Type B pancreatic cell (in vitro differentiated cells): ENCODE measurements at places on chromosomes 2 and 18. TPM values are rescaled to one million over a fixed set of nuclear protein-coding genes. Genes with fewer than 3 reads are reported as not detected.

DNA sequence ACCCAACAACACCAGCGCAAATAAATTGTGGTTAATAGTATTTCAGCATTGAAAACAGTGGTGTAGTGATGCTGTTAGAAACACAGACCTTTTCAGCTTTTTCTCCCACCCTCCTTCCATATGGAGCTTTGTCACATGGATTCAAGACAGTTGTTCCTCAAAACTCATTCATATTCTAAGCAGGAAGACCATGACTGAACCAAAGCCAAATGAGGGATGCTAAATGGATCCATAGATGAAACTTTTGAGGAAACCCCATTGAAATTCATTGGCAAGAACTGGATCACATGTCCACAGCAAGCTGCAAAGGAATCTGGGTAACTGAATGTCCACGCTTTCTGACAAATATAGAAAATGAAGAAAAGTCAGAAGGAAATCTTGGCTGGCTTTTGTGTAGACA is 615.1 kb upstream of the NETO1 start:
- no peak for DNase-seq

DNA sequence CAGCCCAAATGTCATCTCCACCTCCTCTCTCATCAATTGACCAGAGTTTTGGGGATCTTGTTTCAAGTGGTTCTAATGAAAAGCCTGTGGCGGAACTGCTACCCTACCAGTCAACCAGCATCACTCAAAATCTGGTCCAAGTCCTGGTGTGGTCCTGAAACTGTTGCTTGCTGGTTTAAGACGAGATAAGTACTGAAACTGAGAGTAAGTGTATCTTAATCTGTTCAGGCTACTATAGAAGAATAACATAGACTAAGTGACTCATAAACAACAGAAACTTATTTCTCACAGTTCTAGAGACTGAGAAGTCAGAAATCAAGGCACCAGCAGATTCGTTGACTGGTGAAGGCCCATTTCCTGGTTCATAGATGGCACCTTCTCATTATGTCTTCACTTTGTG is 879 bp upstream of the GALNT5 start:
- no peak for DNase-seq

- no peak for DNase-seq
Measured at GRCh38 chr2:9168821-9169221, 37.8 kb upstream of the ASAP2 start.

GRCh38 chr2:176135035-176135440 is 5.5 kb downstream of the HOXD8 start:
- DNase-seq, result no peak

DNA sequence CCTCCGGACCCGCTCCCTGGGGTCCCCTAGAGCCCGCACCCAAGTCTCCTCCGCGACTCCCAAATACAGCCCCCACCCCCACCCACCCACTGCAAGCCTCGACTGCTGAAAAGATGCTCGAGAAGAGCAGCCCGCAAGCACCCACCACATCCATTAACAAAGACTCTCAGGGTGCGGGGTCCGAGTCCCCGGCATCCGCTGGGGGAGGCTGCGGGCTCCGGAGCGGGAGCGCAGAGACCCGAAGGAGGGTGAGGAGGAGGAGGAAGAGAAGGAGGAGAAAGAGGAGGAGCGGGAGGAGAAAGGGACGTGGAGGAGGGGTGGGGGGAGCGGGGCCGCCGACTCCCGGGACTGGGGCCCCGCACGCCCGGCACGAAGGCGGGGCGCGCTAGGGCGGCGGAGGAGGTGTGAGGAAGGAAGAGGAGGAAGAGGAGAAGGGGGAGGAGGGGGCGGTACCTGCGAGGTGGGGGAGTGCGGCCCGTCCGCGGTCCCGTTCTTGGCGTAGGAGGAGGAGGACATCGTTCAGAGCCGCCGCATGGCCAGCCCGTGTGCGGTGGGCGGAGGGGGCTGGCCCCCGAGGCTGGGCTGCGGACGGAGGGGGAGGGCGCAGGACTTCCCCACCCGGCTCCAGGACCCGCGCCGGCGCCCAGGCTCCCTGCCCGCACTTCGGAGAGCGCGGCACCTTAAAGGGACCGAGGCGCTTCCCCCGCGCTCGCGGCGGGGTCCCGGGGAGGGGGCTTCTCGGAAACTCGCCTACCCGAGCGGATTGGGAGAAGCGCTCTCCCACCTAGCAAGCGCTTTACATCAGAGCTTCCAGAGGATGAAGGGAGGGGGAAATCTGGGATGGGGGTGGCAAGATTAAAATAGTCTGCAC is at the start of gene CACNB4:
CACNB4 (minus strand) TSS at position 549 of the 871 bp plus-strand sequence.
- no peak for DNase-seq

DNA sequence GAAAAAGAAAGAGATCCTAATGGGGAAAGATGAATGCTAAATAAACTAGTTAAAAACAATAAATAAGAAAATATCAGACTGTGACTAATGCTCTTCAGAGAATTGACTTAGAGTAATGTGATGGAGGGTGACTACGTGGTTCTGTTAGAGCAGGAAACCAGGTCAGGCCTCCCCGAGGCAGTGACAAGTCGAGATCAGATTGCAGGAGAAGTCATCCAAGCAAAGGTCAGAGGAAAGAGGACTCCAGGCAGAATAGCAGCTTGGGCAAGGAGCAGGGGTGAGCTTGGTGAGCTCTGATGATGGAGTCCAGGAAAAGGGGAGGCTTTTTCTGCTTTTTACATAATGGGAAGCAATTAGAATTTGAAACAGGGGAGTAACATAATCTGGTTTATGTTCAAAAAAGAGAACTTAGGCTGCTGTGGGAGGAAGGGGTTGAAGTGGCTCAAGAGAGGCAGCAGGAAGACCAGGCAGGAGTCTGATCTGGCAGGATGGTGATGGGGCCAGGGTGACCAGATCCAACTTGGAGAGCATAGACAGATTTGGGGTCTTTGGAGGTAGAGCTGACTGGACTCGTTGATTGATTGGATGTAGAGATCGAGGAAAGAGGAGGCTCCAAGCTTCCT is 27.3 kb upstream of the ITGB6 start:
- DNase-seq, result no peak

DNA sequence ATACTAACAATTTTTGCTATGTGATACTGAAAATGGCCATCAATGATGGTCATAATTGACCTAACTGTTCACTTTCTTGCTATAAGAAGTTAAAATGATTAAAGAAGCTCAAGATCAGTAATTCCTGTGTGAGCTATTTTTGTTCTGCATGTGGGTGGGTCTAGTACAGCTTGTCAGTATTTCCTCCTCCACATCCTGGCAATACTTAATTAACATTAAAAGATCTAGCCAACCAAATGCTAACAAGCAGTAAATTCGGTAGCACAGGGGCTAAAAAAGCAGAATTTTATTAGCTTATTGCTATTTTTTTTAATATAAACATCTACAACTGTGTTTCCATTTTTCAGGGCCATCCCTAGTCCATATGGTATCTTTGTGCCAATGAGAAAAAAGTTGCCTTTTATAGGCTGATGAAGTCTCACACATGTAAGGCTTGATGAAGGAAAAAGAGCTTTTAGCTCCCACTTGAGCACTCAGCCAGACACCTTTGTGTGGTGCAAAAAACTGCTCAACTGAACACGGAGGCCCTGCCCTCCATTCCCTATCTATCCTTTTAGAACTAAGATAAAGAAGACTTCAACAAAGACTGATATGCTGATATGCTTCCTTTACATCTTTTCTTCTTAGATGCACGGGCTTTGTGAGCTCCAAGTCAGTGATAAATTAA is 4.9 kb upstream of the PNO1 start:
- DNase-seq, result no peak

GRCh38 chr2:27050996-27051901 is at the start of gene AGBL5:
Gene AGBL5, plus strand, starts transcription at chr2:27051668. Its CDS starts 1,291 bp downstream, at chr2:27052959.
- peak; percentile 96 for DNase-seq

DNA sequence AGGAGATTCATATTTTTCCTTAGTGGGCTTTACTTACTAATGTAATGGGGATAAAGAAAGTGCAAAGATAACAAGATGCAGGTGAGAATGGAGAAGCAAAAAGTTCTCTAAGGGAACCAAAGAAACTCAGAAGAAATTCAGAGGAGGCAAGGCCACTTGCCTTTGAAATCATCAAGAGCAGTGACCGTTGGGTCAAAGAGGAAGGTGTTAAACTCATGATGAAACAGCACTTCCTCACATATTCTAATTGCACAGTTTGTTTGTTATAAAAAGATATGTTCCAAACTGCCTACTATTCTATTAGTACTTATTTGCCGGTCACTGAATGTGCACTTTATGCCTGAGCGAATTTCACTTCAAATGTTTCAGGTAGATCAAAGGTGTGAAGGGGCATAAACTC is 975.1 kb downstream of the BCL11A start:
- no peak for DNase-seq

GRCh38 chr2:109432421-109432820 is 181.3 kb downstream of the SEPTIN10 start:
- no peak for DNase-seq

DNA sequence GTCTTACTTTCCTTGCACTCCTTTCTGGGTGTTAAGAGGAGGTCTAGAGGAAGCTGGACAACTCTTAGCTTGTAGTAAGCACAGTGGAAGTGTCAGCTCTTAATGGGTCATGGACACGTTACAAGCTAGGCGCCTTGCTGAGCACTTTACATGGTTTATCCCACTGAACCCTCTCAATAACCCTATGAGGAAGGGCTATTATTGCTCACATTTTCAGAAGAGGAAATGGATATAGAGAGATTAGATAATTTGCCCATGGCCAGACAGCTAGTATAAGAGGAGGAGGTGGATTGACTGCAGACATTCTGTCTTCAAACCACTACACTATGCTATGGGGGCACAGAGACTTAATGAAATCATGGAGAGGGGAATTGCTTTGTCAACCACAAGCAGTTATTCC is 8.3 kb upstream of the IL1RN start:
- DNase-seq, result no peak

DNA sequence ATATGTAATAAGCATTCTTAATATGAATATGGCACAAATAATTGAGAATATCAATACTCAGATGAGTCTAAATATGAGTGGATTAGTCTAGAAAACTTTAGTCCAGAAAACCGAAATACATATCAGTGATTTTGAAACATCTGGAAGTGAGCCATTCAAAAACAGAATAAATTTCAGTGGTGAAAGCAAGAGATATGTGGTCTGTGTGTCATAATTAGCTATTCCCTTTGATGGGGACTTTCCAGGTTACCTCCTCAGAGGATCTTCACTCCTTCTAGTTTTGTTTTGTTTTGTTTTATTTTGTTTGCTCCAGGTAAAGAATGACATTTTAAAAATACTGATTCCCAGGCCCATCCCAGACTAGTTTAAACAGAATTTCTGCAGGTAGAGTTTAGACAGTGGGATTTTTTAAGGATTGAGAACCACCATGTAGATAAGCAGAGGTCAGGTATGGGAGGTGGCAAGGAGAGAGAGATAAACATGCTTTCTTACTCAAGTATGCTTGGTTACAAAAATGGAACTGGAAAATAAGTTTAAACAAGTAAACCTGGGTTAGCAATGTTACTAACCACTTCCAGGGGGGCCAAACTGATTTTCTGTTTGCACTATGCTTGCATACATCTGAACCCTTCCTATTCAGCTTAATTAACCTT is 70.7 kb downstream of the NABP1 start:
- no peak for DNase-seq

DQX1 gene
- total RNA-seq, result 1.4 and 3.2 TPM in 2 replicates

EDAR gene
- 4.8 and 5.1 TPM in 2 replicates for total RNA-seq

RNF152 gene
- 23.6 and 28.9 TPM in 2 replicates for total RNA-seq

KHK gene
- 14.7 and 28.4 TPM in 2 replicates for total RNA-seq

SLC5A7 gene
- 0.36 and 2.2 TPM in 2 replicates for total RNA-seq
